ENCODE measurements at places on chromosomes 2 and 18. TPM values are rescaled to one million over a fixed set of nuclear protein-coding genes. Genes with fewer than 3 reads are reported as not detected.
A peak's percentile ranks its signal among the peaks of the same experiment; 100 is the strongest.

- no peak overlapping the region for H3K27ac ChIP-seq
- no peaks in the 10 kb centered on the region for H3K36me3 ChIP-seq
- DNase-seq, result no peak
- H3K4me1 ChIP-seq, result no peaks in the 10 kb centered on the region
- H3K27me3 ChIP-seq, result peaks cover 4% of the 10 kb centered on the region
These were observed 7.3 kb upstream of the PTPRM start for GRCh38 chr18:7559709-7560319.

GRCh38 chr2:23530206-23530908, 145.4 kb downstream of the KLHL29 start:
- H3K27ac ChIP-seq, result no peak overlapping the region
- no peak overlapping the region for H3K4me3 ChIP-seq
- no peaks in the 10 kb centered on the region for H3K36me3 ChIP-seq
- no peaks in the 10 kb centered on the region for H3K27me3 ChIP-seq
- DNase-seq, result no peak
- H3K4me1 ChIP-seq, result no peaks in the 10 kb centered on the region

GRCh38 chr2:193778293-193778692, 1583.6 kb upstream of the TMEFF2 start:
- H3K27me3 ChIP-seq, result no peaks in the 10 kb centered on the region
- H3K36me3 ChIP-seq, result no peaks in the 10 kb centered on the region
- no peak for DNase-seq
- no peaks in the 10 kb centered on the region for H3K4me1 ChIP-seq
- no peak overlapping the region for H3K27ac ChIP-seq
- H3K4me3 ChIP-seq, result no peak overlapping the region

DNA sequence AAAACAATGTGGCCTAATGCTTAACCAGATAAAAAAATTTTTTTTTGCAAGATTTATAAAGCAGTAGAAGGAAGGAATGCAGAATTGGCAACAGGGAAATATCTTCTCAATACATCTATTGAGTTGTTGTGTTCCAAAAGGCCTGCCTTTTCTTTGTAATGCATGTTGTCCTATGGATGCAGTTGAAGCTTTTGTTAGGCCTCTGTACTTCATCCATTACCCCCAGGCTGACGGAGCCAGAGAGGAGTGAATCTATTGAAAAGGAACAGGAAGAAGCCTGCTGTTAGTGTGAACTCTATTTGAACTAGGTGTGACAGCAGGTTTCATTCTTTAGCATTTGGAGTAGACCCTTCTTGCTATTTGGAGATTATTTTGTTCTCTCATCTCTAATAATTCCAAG, 56.5 kb downstream of the MTX2 start:
- no peaks in the 10 kb centered on the region for H3K27me3 ChIP-seq
- H3K4me1 ChIP-seq, result no peaks in the 10 kb centered on the region
- no peak for DNase-seq
- no peaks in the 10 kb centered on the region for H3K36me3 ChIP-seq

GRCh38 chr2:148754864-148755263, 110.3 kb downstream of the EPC2 start:
- no peaks in the 10 kb centered on the region for H3K36me3 ChIP-seq
- no peak overlapping the region for H3K27ac ChIP-seq
- DNase-seq, result no peak
- no peaks in the 10 kb centered on the region for H3K27me3 ChIP-seq
- no peak overlapping the region for H3K4me3 ChIP-seq

DNA sequence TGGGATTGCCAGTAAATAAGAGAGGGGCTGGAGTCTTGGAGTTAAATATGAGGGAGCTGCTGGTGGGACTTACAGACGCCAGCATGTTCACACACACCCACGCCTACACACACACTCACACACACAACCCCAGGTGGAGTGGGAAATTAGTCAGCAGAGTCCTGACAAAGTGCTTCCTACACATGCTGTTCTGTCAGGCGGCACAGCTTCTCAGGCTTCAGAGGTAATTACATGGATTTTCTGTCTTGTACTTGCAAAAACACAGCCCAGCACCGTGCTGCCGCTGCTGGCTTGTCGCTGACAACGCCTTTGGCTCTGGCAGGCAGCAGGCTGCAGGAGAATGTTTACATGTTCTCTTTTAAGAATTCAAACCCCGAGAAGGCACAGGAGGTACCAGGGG, 1186.3 kb upstream of the CELF4 start:
- H3K4me1 ChIP-seq, result no peaks in the 10 kb centered on the region
- H3K4me3 ChIP-seq, result no peak overlapping the region
- H3K27ac ChIP-seq, result no peak overlapping the region
- DNase-seq, result peak; percentile 33
- H3K27me3 ChIP-seq, result no peaks in the 10 kb centered on the region
- H3K36me3 ChIP-seq, result no peaks in the 10 kb centered on the region

DNA sequence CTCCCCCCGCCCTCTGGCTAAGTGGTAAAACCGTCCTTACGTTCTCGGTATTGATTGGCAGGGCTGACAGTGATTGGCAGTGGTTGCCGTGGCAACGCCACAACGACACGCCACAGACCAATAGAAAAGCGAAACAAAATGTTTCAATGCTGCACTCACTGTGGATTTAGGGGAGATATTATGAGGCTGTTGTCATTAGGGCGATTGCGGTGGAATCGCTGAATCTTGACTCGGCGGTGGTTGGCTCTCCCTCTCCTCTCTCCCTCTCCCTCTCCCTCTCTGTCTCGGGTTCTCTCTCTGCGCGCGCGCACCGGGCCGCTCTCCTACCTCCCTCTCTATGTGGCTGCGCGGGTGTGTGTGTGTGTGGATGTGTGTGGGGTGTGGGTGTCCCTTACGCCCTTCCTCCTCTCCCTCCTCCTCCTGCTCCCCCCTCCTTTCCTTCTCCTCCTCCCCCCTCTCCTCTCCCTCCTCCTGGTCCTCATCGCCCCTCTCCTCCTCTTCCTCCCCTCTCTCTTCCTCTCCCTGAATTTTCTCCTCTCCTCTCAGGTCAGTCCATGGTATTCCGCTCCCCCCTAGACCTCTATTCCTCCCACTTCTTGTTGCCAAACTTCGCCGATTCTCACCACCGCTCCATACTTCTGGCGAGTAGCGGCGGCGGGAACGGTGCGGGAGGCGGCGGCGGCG, at the start of gene SIX3:
Gene SIX3 (plus strand): TSS at position 152 of the 684 bp plus-strand sequence. CDS start 403 bp downstream, at position 555.
- no peak for DNase-seq
- H3K27ac ChIP-seq, result no peak within 1 kb of the TSS
- peak within 1 kb of the TSS; percentile 39 for H3K4me3 ChIP-seq
- no peaks in the 10 kb centered on the region for H3K4me1 ChIP-seq

- no peak overlapping the region for H3K27ac ChIP-seq
- no peak for DNase-seq
These were observed 9.3 kb upstream of the AGBL5 start for GRCh38 chr2:27042159-27042661.

- H3K27ac ChIP-seq, result no peak overlapping the region
- no peak overlapping the region for H3K4me3 ChIP-seq
- H3K27me3 ChIP-seq, result no peaks in the 10 kb centered on the region
- H3K36me3 ChIP-seq, result no peaks in the 10 kb centered on the region
- H3K4me1 ChIP-seq, result no peaks in the 10 kb centered on the region
These were observed 2023.9 kb upstream of the CELF4 start for GRCh38 chr18:39589496-39589895.

DNA sequence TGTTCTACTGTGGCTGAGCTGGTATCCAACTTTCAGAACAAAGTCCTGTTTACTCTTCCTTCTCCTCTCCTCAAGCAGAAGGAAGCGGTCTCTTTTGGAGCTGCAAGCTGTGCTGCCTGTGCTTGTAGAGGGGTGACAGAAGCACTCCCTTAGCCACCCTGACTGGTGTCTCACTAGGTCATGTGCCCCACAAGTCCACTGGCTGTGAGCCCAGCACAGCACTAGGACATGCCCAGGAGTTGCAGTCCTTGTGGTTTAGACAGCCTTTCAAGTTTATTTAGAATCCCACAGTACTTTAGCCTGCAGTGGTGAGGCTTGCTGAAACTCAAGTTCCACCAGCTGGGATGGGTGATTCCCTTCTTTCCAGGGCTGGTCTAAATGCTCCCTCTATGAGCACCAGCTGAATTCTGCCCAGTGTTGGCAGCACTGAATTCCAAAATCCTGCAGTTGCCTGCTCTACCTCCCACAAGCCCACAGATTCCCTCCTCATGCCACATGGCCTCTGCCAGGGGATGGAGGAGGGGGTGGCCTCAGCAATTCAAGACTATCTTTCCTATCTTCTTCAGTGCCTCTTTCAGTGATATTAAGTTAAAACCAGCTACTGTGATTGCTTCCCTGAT, 61.2 kb downstream of the CCDC85A start:
- no peaks in the 10 kb centered on the region for H3K36me3 ChIP-seq
- H3K4me3 ChIP-seq, result no peak overlapping the region
- no peaks in the 10 kb centered on the region for H3K4me1 ChIP-seq
- H3K27ac ChIP-seq, result no peak overlapping the region
- no peaks in the 10 kb centered on the region for H3K27me3 ChIP-seq

PRKCE gene
- total RNA-seq, result 19.0 TPM

SPC25 gene
- total RNA-seq, result not detected

RTP5 gene
- total RNA-seq, result not detected

ESPNL gene
- total RNA-seq, result 1.3 TPM

BCS1L gene
- 38.3 TPM for total RNA-seq

C2orf66 gene
- total RNA-seq, result 0.26 TPM

TXNL1 gene
- 16.4 TPM for total RNA-seq

ANKRD30B gene
- under 0.01 TPM for total RNA-seq

Measured in fibroblast of lung (primary cell).